ENCODE measurements at places on chromosomes 2 and 18. TPM values are rescaled to one million over a fixed set of nuclear protein-coding genes. Genes with fewer than 3 reads are reported as not detected.

The ATIC gene
- 62.1 TPM for total RNA-seq

DNA sequence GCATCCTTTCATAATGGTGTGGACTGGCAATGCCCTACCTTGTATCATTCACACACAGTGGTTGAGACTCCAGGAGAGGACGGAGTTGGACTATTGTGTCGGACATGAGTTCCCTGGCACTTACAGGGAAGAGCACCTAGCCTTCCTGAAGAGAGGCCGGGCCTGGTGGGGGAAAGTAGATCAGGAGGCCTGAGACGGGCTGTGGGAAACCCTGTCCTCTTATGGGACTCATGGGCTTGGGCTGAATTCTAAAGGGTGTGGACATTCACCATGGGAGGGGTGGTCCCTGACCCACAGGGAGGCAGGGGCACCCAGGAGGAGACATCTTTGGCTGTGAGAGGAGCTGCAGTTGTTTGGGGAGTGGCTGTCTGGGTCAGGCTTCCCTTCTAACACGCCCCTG, 286.5 kb downstream of the PHLPP1 start:
- no peak for DNase-seq

The MAP3K20 gene
- 20.7 TPM for total RNA-seq

- DNase-seq: no peak
Measured at GRCh38 chr2:165777522-165778186, 16.4 kb downstream of the GALNT3 start.

GRCh38 chr2:3421580-3421979, 42.1 kb downstream of the TRAPPC12 start:
- DNase-seq: no peak

DNA sequence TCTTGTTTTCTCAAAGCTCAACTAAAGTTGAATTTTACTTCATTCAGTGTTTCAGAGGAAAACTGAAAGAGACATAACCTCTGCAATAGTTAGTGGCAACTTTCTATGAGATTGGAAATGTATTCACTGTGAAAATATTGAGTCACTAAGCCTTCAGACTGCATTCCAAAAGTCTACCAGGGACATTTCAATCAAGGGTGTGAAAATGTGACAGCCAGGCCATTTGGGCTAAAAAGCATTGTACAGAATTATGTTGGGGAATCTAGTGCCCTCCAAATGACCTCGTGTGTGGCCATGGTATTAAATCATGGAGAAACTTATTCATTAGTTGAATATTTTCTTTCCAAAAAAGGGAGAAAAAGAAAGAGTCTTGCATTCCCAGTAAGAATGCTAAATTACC, 251.9 kb downstream of the GRB14 start:
- no peak for DNase-seq

- no peak for DNase-seq
Measured at GRCh38 chr2:28726177-28726576, 25.5 kb upstream of the PPP1CB start.

- DNase-seq: no peak
Measured at GRCh38 chr2:181352158-181352557, 105.0 kb upstream of the ITGA4 start.

- DNase-seq: no peak
Measured at GRCh38 chr18:36386150-36386920, 88.8 kb downstream of the FHOD3 start.

The TBR1 gene
- total RNA-seq: 5.3 TPM

GRCh38 chr2:3535467-3535793, 16.1 kb upstream of the ADI1 start:
- no peak for DNase-seq

- no peak for DNase-seq
Measured at GRCh38 chr2:203878063-203878462, 10.5 kb downstream of the CTLA4 start.

- DNase-seq: no peak
Measured at GRCh38 chr2:26223018-26223417, 21.4 kb downstream of the HADHA start.

DNA sequence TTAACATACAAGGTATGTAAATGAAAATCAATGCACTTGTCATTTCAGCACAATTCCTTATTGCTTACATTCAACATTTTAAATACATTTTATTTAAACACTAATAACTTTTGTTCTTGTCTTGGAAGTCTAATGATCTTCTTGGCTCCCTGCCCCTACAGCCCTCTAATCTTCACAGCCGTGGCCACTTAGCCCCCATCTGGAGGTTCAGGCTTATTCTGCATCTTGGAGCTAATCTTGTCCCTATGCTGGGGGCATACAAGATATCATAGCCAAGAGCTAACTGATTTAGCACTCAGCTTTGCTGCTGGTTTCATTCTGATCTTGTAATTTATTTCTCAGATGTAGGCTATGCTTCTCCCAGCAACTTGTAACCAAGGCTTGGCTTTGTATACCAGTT, 140.8 kb downstream of the TMEFF2 start:
- DNase-seq: no peak

Data from testis (tissue), 5 donors.